ENCODE measurements at places on chromosomes 7 and 10. TPM values are rescaled to one million over a fixed set of nuclear protein-coding genes. Genes with fewer than 3 reads are reported as not detected.

OR9A2 gene
- total RNA-seq, result not detected

FAM221A gene
- 3.3 TPM for total RNA-seq

ABHD11 gene
- 10.7 TPM for total RNA-seq

ACSM6 gene
- not detected for total RNA-seq

DRGX gene
- not detected for total RNA-seq

GPR37 gene
- total RNA-seq, result 3.8 TPM

PLXDC2 gene
- total RNA-seq, result 0.06 TPM

PDE6C gene
- total RNA-seq, result not detected

C1QL3 gene
- total RNA-seq, result not detected

All from NCI-H460 (cell line).